ENCODE measurements at places on chromosomes 2 and 18.
A peak's percentile ranks its signal among the peaks of the same experiment; 100 is the strongest.

GRCh38 chr18:70158992-70159717, 46.3 kb downstream of the RTTN start:
- no peak for DNase-seq

DNA sequence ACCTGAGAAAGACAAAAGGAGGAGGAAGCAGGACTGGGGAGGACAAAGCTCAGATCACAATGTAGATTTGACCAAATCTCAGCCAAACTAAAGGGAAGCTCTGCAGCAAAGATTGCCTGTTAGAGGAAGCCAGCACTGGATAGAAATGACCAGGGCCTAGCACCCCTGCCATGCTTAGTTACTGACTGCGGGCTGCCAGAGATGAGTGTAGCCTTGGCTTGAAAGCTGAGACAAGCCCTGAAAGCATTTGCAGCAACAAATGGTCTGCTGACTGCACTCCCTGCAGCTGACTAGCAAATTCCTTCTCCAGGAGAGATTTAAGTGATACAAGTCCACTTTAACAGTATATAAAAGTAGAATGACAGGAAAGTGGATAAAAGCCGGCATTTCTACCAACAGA, 140.9 kb upstream of the CRIM1 start:
- DNase-seq, result no peak

DNA sequence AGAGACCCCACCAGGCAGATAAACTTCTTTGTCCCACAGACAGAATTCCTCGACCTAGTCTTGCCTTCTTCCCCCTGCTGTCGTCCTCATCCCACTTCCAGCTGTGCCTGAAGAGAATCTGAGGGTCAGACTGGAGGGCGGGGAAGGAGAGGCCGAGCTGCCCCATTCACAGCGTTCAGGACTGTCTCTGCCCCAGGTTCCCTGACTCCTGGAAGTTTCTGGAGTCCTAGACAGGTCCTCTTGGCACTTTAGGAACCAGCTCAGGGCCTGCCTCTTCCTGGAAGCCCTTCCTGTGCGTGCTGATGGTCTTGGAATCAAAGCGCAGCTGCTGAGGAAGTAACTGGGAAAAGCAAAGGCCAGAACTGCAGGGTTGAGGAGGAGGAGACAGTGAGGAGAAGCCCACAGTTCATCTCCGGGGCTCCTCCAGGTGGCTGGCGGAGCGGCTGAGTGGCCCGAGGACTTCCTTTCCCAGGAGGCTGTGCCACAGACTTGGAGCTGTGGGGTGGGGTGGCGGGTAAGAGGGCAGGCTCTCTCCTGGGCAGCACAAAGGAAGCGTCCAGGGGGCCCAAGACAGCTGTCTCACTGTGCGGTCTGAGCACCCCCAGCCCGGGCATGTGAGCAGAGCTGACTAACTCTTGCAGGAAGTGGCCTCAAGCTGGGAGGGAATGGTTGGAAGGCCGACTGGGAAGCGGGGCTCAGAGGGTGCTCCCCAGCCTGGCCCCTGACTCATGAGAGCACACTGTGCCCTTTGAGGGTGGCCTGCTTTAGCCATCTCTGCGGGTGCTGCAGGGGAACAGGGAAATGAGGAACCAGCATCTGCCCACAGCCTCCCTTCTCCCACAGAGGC, 39.5 kb downstream of the SDC1 start:
- DNase-seq, result peak; percentile 91

- no peak for DNase-seq
These were observed 3.7 kb downstream of the RAMP1 start for GRCh38 chr2:237863102-237863511.

GRCh38 chr2:230864122-230864604, 579 bp upstream of the ITM2C start:
- DNase-seq, result no peak

DNA sequence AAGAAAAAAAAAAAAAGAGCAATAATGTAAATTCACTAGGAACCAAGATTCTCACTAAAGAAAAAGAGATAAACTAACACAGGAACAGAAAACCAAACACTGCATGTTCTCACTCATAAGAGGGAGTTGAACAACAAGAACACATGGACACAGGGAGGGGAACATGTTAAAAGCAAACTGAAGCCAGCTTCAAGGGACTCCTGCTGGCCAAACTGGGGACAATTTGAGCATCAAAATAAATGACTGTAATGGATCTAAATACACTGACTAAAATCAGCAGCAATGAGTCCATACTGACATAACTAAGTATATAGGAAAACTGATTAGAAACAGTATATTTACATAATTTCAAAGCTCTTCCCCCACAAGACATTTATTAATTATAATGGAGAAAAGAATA, 73.0 kb downstream of the FARSB start:
- no peak for DNase-seq

DNA sequence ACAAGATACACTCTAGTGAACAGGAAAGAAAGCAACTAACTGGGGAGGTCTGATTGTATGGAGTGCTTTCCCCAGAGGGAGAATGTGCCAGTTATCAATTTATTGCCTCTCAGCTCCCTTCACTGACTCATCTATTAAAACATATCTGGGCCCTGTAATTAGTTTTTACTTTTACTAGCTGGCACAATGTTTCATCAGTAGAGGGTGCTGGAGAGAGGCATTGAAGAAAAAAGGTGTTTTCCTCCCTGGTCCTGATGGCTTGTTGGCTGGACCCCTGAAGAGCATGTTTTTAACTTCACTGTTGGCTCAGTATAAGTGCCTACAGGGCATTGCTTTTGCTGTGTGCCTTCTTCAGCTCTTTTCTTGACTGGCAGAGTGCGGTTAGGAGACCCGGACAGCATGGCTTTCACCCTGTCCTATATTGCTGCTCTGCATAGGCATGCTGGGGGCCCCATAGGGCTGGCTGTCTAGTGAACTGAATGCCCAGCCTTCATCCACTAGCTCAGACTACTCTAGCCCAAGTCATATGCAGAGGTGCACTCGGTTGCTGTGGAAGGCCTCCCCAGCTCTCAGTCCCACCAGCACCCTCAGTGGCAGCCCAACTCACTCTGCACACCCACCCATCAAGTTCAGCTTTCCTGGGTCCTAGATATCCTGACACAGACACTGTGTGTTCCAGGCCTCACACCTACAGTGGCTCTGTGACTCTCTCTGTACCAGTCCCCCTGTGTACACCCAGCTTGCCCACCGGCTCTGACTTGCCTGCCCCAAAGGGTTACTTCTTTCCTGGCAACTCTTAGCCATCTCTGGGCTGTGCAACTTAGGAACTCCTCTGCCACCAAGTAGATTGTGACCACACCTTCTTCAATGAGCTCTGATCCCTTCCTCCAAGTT, 62.3 kb upstream of the ACYP2 start:
- no peak for DNase-seq

GRCh38 chr18:8795586-8796325, 90.4 kb downstream of the MTCL1 start:
- no peak for DNase-seq

- no peak for DNase-seq
These were observed 11.7 kb downstream of the EFHD1 start for GRCh38 chr2:232645061-232645460.

DNA sequence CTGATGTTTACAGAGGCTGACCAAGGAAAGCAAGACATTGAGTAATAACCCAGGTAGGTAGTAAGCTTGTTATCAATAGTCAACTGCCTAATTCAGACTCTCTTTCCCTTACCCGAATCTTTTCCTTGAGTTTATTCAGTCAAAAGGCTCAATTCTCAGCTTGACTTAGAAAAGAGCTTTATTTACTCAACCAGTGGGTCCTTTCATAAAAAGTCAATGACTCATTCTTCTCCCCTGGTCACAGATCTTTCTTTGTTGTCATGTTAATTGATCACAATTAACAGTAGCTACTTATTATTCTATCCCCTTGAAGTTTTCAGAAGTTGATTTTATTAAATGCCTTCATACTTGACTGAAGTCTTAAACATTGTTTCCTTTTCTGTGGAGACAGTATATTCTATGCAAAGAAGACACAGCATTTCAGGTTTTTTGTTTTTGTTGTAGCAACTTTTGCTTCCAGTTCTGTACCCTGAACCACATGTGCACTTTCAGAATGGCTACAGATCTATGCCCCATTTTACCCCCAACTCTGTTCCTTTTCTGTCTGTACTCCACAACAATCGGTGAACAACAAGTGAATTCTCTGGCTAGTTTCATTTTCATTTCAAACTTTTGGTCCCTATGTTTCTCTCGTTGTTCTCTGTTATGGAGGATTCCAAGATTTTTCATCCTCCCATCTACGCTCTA, 428.3 kb downstream of the NCKAP5 start:
- no peak for DNase-seq

GRCh38 chr2:44016282-44016681, 20.5 kb upstream of the LRPPRC start:
- peak; percentile 35 for DNase-seq

DNA sequence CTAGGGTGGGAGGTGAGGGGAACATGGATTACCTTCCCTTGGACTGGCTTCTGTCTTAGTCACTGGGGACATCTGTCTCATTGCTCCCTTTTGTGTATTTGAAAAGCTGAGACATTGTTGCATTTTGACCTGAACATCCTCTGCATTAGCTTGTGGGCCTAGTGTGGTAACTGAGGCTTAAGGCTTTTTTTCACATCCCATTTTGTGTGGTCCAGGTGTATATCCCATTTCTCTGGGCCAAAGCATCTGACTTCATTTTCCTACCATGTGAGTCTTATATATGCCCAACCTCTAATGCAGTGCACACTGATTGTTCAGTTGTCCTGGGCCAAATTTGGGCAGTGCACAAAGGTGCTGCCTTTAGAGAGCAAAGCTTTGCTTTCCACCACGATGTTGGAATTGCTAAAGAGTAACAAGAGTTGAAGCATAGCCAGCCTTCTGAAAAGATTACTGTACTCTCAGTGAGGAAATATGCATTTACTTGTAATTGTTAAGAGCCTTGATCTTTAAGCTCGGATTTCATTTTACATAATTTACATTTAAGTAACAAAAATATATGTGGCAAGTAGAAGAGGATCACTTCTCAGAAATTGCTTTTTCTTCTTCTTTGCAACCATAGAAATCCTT, 13.3 kb downstream of the PRKCE start:
- DNase-seq, result no peak

DNA sequence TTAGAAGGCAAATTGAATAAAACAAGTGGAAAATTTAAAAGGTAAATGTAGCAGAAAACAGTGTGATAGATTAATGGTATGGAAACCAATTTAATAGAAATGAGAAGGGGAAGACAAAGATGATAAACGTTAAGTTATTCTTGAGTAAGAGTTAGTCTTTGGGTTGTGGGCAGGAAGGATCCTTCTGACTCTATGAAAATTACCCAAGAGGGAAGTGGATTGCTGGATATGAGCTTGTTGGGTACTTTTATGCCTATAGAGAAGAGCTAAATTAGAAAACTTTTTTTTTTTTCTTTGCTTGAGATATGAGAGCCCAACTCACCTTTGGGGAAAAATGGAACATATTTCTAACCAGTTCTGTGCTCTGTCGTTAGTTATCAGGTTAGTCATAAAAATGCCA, 144.0 kb downstream of the LDLRAD4 start:
- peak; percentile 72 for DNase-seq

- no peak for DNase-seq
These were observed 154.8 kb downstream of the RNF152 start for GRCh38 chr18:61738042-61738441.

DNA sequence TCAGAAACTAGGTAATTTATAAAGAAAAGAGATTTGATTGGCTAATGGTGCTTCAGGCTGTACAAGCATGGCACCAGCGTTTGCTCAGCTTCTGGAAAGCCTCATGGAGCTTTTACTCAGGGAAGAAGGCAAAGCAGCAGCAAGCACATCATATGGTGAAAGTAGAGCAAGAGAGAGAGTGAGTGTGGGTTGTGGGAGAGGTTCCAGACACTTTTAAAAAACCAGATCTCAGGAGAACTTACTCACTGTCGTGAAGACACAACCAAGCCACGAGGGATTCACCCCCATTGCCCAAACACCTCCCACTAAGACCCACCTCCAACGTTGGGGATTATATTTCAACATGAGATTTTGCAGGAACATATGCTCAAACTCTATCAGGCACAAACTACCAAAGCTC, 554.6 kb upstream of the TNP1 start:
- peak; percentile 14 for DNase-seq

DNA sequence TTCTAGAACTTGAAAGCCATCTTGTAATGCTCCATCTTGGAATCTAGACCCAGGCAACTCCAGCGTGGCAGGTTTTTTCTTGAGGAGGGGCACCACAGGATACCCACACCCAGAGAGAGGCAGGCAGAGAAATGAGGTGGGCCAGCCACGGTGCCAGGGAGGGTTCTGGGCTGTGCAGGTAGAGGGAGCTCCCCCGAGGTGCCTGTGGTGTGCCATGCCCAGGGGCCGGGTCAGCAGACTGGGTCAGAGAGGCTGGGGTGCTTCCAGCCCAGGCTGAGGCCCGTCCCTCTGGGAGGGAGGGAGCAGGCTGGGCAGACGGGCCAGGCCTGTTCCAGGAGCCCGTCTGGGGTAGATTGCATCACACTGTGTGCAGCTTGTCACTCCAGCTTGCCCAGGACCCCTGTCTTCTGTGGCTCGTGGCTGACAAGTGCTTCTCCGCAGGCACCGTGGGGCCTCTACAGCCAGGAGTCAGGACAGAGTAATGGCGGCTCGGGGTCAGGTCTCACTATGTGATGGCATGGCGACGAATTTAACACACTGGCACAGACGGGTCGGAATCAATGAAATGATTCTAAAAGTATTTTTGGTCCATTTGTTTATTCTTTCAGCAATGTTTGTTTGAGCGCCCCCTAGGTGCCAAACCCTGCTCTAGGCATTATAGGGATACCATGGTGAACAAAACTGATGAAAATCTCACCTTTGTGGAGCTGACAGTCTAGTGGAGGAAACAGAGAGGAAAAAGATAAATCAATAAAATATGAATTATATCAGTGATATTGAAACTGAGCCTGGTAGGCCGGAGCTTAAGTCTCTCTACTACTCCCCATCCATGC, 144.0 kb downstream of the ACOXL start:
- DNase-seq, result no peak

DNA sequence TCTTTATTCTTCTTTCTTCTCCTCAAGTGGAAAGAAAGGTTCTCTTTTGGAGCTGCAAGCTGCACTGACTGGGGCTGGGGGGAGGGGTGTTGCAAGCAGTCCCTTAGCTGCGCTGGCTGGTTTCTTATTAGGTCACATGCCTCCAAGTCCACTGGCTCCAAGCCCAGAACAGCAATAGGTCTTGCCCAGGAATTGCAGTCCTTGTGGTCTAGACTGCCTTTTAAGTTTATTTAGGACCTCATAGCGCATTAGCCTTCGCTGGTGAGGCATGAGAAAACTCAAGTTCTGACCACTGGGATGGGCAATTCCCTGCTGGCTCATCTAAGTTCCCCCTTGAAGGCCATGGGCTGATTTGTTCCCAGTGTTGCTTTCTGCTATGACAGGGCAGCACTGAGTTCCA, 138.6 kb upstream of the SCN7A start:
- no peak for DNase-seq

Data from suppressor macrophage treated with lipopolysaccharide for 4 hours (primary cell).